Left ventricle myocardium superior (tissue), 1 donor: ENCODE measurements at places on chromosomes 5 and 9. TPM values are rescaled to one million over a fixed set of nuclear protein-coding genes. Genes with fewer than 3 reads are reported as not detected.

- DNase-seq: no peak
Measured at GRCh38 chr9:116596646-116597045, 90.5 kb upstream of the TRIM32 start.

GRCh38 chr9:74672237-74672636 lies 175.1 kb downstream of the RORB start:
- no peak for DNase-seq

DNA sequence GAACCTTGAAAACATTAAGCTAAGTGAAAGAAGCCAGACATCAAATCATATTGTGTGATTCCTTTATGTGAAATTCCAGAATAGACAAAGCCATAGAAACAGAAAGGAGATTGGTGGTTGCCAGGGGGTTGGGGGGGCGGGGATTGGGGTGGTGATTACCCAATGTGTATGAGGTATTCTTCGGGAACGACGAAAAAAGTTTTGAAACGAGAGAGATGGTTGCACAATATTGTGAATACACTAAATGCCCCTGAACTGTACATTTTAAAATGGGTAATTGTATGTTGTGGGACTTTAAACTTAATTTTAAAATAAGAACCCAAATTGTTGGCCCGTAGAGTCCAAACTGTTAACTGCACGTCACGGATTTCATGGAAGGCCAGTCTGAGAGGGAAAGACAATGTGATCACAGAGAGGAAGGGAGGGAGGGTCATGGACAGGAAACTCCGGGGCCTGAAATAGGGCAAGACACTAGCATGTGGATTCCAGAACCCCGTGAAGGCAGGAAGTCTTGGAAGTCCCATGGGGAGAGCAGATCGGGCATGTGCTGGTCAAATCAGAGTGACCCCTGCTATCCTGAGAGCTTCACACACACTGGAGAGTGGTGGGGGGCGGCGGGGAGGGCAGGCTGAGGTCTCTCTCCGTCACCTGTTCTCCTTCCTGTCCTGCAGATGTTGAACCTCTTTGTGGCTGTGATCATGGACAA lies 218.4 kb downstream of the CACNA1B start:
- no peak for DNase-seq

GRCh38 chr5:162410365-162410764 lies 342.8 kb downstream of the GABRG2 start:
- no peak for DNase-seq

DNA sequence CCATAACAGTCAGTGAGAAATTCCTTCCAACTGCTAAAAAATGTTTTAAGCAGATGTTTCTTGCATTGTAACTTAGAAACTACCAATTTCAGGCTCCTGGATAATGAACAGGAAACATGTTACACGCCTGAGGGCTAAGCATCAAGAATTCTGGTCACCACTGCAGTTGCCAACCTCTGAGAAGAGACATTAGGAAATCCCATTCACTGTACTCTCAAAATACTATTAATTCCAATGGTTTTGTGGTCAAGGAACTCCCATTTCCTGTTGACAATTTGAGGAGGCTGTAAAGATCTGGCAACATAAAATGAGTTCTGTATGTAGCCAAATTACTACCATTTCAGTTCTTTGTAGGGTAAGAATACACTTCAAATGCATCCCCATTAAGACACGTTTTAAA lies 456.0 kb upstream of the MEF2C start:
- DNase-seq: no peak

DNA sequence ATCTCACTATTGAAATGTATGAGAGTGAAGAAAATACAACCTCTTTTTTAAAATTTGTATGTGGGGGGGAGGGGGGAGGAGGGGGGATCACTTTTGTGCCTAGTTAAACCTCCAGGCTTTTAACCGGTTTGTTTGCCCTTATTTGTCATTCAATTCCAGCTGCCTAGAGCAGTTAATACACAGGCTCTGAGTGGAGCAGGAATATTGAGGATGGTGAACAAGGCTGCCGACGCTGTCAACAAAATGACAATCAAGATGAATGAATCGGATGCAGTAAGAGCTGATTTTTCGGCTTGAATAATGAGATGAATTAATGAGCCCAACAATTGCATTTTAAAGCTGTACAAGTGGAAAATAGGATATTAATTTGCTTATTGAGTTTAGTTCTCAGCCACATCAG lies 28.7 kb upstream of the SNX24 start:
- no peak for DNase-seq

- no peak for DNase-seq
Measured at GRCh38 chr5:5298068-5298633, 124.3 kb upstream of the ICE1 start.

DNA sequence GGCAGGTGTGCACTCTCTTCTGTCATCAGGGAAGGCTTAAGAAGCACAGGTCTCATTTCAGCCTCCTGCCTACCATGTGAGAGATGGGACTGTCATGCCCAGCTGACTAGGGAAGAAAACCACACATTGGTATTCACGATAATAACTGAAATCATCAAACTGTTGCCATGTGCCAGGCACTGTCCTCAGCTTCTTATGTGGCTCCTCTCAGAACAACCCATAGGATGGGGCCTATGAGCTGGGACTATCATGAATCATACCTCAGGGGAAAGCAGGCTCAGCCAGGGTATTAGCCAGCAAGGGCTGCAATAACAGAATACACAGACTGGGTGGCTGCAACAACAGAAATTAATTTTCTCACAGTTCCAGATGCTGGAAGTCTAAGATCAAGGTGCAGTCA lies 3.3 kb downstream of the AFAP1L1 start:
- no peak for DNase-seq

GRCh38 chr5:24609706-24610105 lies 35.1 kb downstream of the CDH10 start:
- no peak for DNase-seq

DNA sequence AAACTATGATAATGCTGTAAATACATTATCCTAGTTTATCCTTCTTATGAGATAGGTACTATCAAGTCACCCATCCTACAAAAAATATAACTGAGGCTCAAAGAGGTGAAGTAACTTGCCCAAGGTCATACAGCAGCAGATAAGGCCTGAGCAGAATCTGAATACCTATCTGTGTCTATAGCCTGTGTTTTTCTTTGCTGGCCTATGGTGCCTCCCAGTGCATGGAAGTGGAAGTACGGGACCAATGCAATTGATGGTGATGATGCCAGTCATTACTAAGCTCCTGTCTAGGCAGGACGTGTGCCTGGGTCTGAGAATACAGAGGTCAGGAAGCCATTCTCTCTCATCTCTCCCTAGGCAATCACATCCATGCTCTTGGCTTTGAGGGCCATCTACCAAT lies 67.8 kb downstream of the FAT2 start:
- no peak for DNase-seq

GRCh38 chr5:35016174-35017051 lies 31.3 kb downstream of the AGXT2 start:
- DNase-seq: no peak

GRCh38 chr5:136013559-136013958 lies 15.2 kb upstream of the TGFBI start:
- DNase-seq: no peak

The SHISAL2B gene
- not detected for total RNA-seq

The HSPA5 gene
- total RNA-seq: 183 TPM

The KCNN2 gene
- total RNA-seq: 10.5 TPM

The FAXDC2 gene
- total RNA-seq: 26.1 TPM
